ENCODE measurements at places on chromosomes 1 and 21. TPM values are rescaled to one million over a fixed set of nuclear protein-coding genes. Genes with fewer than 3 reads are reported as not detected.

GRCh38 chr1:60133848-60134247 lies 60.3 kb upstream of the C1orf87 start:
- DNase-seq = no peak

GRCh38 chr1:1622010-1622787 lies 6.9 kb downstream of the MIB2 start:
- DNase-seq = no peak

GRCh38 chr1:36365381-36365780 lies 20.3 kb downstream of the STK40 start:
- DNase-seq = no peak

DNA sequence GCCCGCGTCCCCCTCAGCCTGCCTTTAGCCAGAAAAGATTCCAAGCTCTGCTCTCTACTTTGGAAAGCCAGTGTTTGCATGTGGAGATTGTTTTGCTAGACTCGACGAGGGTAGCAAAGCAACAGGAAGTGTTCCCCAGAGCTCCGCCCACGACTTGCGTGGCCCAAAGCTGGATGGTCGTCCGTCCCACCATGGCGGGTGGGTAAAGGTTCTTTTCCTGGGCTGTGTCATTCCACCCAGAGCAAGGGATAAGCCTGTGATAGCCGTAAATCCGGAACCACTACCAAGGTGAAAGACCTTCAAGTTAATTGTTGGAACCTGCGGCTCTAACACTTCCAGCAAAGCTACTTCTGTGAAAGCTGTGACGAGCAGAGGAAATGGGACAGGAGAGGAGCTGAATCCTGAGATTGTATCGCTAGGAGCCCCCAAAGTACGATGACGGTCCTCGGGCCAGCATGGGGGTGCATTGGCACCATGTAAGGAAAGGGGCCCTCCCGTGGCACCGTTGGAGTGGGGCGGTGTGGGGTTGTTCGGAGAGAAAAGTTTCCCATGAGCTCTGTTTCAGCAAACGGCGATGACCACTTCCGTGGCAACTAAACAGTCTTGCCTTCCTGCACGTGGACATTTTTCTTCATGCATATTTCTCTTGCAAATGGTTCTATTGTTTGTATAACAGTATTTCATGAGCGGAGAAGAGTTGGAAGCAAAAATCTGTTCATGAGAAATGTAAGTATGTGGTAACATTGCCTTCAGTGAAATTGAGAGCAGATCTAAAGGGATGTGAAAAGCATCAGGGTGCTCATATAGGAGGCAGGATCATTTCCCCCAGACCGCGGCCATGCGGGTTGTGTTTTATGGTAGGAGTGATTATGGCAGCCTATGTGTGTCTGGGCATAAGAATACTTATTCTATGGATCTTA lies 8.4 kb downstream of the MX2 start:
- DNase-seq = peak; percentile 73

DNA sequence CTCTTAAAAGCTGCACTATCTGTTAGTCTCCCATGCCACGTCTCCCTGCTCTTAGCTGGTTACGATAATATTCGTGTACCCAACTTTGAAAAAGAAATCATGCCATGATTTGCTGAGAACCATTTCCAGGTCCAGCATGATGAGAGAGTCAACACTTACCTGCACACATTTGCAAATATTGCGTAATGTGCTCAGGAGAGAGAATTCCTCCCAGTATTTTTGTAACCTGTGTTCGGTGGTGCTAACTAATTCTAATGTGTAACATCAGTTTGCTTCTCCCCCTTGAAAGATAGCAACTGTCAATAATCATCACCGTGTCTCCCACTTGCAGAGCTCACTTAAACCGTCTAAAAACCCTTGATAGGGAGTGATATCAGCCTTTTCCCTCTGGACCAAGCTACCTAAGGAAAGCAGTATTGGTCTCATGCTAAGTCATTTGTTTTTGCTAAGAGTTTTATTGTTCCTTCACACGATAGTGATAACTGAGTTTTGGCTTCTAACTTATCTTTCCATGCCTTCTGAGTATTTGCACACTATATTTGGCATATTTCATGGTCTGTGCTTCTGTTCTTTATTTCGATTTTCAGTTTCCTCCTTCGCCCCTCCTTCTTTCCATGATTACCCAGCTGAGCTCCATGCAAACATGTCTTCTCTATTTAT lies 61.1 kb upstream of the IRF2BP2 start:
- DNase-seq = no peak

DNA sequence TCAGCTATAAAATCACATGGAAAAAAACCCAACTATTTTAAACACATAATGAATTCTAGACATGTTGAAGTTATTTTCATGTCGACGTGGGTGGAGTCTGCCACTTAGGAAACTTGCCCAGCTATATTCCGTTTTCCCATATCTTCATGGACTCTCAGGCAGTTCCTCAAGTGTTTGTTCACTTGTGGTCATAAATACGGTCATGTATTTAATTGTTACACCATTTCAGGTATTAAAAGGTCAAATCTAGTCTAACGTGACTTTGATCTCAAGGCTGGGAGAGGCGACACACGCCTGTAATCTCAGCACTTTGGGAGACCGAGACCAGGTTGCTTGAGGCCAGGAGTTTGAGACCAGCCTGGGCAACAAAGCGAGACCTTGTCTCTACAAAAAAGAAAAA lies 346.9 kb downstream of the PBX1 start:
- DNase-seq = no peak

Gene DNAJC6
- 3.6 TPM for total RNA-seq

Gene LEMD1
- total RNA-seq = not detected

Gene AMY1B
- total RNA-seq = not detected

Data from suprapubic skin (tissue), 4 donors.